ENCODE measurements at places on chromosomes 13 and 19.

- DNase-seq = no peak
Observed at GRCh38 chr13:99356262-99357091, 49.3 kb upstream of the GPR183 start.

- no peak for DNase-seq
Observed at GRCh38 chr13:102642475-102642874, 45.7 kb downstream of the TPP2 start.

DNA sequence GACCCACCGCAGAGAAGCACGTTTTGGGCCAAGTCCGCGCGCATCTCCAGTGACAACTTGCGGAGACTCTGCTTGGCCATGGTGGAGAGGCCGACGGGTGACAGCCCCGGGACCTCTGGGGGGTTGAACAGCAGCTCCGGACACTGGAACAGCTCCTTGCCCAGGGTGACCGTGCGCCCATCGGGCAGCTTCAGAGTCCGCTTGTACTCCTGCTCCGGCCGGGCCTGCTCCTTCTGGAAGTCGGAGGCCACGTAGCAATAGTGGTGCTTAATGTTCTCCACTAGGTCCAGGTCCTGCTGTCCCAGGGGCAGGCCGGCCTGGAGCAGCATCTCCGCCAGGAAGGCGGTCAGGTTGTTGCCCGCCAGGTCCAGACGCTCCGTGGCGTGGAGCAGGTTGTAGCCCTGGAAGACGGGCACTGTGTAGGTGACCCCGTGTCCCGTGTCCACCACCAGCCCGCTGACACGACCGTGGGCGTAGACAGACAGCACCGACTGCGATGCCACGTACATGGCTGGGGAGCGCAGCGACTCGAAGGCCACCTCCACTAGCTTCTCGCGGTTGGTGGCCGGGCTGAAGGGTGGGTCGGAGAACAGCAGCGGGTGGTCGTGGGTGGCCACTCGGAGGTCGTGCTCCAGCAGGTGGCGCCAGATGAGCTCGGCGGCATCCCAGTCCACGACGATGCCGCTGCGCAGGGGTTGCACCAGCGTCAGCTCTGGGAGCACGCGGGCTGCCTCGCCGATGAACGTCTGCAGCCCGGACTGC is 743 bp downstream of the ACTL9 start:
- no peak for DNase-seq

GRCh38 chr19:36572593-36573019 is 486 bp downstream of the ZNF529 start:
- no peak for DNase-seq

DNA sequence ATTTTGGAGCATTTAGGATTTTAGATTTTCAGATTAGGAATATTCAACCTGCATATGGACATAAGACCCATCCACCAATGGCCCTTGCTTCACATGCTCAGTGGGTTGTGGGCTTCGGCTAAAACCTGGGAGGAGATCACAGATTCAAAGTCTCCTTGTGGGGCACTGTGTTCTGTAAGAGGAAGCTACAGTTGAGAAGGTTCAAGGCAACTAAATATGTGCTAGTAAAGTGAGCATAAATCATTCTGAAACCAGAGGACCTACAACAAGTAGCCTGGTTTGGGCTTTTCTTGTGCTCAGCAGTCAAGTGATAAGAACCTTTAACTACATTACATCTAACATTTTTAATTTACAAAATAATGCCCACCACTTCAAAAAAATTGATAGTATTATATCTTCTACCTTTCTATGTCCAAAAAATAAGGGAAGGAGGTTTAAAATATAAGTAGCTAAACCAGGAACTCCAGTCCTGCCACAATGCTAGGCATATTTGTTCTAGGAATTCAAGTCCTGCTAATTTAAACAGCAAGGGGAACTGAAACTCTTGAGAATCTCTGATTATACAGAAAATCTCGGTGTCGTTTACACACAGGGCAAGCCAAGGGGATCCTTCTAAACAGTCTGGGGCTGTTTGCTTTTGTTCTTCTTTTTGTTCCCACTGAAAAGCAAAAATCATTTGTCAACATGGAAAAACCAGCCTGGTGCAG is 36.6 kb downstream of the FOXO1 start:
- no peak for DNase-seq

- no peak for DNase-seq
Observed at GRCh38 chr13:111864566-111864965, 202.4 kb upstream of the SOX1 start.

GRCh38 chr19:17778251-17778967 is 16.5 kb upstream of the B3GNT3 start:
- DNase-seq = no peak

- DNase-seq = no peak
Observed at GRCh38 chr13:74555651-74556420, 421.6 kb upstream of the KLF12 start.

DNA sequence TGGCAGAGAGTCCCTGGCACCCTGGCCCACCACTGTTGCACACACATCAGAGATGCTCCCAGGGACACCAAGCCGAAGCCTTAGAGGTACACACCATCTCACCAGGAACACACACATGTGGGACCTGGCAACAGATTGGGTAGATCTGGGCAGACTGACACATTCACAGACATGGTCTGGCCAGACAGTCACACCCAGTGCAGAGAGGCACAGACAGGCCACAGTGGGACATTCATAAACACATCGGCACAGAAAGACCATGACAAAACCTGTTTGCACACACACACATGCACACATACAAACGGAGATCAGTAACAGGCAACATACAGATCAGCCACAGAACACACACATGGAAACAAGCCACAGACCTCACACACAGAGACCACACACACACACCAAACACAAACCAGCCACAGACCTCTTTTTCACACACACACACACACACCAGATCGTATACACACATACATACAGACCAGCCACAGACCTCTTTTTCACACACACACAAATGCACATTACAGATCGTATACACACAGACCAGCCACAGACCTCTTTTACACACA is 6.3 kb upstream of the JUNB start:
- peak; percentile 15 for DNase-seq

GRCh38 chr13:76035711-76036110 is 399.6 kb downstream of the LMO7 start:
- DNase-seq = no peak

GRCh38 chr19:6963937-6964336 is 57.3 kb downstream of the MBD3L2B start:
- DNase-seq = no peak

DNA sequence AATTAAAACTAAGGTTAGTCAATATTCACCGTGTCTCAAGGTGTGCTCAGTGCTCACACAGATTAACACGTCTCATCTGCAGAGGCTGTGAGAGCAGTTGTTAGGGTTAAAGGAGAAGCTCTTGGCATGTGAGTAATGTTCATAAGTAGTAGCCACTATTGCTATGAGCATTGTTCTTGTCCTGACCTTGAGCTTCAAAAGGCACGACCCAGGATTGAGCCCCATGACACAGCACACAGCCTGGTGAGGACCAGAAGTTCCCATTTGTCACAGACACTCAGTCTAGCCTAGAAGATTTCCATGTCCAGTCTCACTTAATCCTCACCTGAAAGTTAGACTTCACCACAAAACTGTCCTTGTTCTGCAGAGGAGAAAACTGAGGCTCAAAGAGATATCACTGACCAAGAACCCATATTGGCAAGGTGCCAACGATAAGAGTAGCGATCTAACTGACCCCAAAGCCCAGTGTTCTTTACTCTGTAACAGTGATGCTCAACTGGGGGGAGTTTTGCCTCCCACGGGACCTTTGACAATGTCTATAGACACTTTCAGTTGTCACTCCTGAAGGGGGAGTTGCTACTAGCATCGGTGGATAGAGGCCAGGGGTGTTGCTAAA is 26.0 kb downstream of the FPR3 start:
- no peak for DNase-seq

- no peak for DNase-seq
Observed at GRCh38 chr13:43573802-43574514, 212.8 kb downstream of the ENOX1 start.

GRCh38 chr19:33796164-33796875 is at the start of gene KCTD15:
Gene KCTD15 (plus strand): TSS chr19:33796870. CDS start chr19:33800455, 3,585 bp downstream.
- no peak for DNase-seq

DNA sequence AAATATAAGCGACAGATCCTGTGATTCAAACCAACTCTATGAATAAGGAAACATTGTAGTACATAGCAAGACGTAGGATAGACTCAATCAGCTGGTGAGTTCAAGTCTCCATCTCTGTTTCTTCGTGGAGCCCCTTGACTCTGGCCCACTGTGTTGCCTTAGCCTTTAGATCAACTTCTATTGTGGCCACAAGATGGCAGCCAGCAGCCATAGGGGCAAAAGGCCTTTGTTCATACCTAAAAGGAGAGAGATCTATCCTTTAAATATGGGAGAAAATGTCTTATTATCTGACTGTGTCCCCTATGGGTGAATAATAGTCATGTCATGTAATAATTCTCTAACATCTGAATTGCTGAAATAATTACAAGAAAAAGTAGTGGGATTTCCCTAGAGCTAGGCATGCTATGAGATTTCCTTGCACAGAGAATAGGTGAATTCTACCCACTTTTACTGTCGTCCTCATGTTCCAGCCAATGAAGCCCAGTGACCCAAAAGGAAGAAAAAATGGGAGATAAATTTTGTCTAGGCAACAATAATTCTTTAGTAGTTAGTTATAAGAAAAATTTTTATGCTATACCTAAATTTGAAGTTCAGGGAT is 129.4 kb downstream of the PCDH20 start:
- DNase-seq = no peak

DNA sequence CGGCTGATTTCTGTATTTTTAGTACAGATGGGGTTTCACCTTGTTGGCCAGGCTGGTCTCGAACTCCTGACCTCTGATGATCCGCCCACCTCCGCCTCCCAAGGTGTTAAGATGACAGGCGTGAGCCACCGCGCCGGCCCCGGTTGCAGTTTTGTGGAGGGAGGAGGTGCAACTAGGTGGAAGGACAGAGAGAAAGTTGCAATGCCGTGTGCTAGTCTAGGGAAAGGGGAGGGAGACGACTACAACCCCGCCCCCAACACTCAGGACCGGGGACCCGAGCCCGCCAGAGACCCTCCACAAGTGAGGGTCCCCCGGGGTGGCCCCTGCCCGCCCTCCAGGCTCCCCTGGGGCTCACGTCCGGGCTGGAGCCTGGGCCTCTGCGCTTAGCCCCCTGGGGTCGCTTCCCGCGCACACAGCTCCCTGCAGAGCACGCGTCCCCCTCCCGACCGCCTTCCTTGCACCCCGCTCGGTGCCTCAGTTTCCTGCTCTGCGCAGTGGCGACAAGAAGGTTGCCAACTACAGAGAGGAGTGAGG is 1.2 kb upstream of the ARID3A start:
- no peak for DNase-seq

DNA sequence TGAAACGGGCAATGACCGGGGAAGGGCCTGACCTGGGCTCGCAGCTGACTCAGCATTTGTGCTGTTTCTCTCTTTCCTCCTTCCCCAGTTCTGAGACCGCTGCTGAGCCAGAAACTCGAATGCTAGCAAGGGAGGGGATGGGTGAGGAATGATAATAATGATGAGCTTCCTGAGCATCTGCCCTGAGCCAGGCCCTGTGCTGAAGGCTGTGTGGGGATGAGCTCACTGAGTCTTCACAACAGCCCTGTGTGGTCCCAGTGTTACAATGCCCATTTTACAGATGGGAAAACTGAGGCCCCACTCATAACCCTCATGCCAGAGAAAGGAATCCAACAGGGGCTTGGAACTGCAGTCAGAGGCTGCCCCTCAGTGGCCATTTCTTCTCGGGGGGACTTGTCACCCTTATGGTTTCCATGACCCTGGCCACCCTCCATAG is 8.1 kb downstream of the SULT2B1 start:
- no peak for DNase-seq

GRCh38 chr13:113057084-113057483 is 48.5 kb upstream of the F7 start:
- DNase-seq = no peak

DNA sequence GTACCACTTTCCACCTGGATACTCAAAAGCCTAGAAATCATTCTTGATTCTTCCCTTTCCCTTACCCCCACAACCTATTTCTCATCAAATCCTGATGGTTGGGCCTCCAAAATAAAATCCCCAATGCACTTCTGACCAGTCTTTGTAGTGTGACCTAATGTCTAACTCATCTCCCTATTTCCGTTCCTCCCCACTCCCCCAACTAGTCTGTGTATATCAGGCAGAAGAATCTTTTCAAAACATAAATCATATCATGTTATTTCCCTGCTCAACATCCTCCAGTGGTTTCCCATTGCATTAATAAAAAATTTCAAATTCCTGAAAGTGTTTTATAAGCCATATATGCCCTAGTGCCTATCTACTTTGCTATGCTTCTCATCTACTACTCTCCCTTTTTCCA is 17.7 kb downstream of the CCDC122 start:
- DNase-seq = no peak

DNA sequence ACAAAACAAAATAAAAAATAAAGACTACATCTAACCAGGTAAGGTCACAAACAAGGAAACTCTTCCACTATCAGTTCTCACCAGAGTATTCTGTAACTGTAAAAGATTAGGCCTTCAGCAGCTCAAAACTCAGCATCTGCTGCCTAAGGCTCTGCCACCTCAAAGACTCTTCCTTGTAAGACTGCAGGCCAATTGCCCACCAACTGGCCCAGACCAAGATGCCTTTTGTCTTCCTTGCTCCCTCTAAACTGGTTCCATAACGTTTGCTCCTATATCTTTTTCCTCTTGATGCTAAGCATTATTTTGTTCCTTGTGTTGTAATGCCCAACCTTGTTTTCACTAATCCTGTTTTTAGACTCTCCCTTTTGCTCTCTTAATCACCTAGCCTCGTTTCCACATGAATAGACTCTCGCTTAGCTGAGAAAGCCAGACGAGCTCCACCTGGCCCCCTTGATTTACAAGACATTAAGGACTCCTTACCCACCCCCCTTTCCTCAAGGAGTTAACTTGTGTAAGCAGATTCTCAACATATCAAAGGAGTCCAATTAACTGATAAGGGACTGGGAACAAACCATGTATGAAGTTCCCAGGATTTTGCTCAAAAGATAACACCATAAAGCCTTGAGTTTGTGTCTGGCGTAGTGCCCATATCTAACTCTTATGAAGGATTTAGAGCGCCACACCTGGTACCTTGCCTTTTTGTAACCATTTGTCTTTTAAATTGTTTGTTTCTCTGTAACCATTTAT is 1.5 kb downstream of the ZNF814 start:
- no peak for DNase-seq

- no peak for DNase-seq
Observed at GRCh38 chr19:44645407-44646048, 1.8 kb downstream of the PVR start.

- DNase-seq = no peak
Observed at GRCh38 chr13:41199526-41199925, 5.2 kb upstream of the KBTBD7 start.

- DNase-seq = no peak
Observed at GRCh38 chr19:45477186-45477585, 9.4 kb downstream of the FOSB start.

GRCh38 chr19:19209372-19209771 is 2.4 kb upstream of the NCAN start:
- DNase-seq = no peak

GRCh38 chr13:21686751-21687391 is 16.0 kb downstream of the FGF9 start:
- no peak for DNase-seq

DNA sequence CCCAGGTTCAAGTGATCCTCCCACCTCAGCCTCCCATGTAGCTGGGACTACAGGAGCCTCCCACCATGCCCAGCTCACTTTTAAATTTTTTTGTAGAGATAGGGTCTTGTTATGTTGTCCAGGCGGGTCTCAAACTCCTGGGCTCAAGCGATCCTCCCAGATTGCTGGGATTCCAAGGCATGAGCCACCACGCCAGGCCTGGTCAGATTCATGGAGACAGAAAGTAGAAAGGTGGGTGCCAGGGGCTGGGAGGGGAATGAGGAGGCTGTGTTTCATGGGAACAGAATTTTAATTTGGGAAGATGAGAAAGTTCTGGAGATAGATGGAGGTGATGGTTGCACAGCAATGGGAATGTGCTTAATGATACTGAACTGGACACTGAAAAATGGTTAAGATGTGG is 22.3 kb downstream of the ARHGEF18 start:
- DNase-seq = no peak
